ENCODE measurements at places on chromosomes 3 and 15. TPM values are rescaled to one million over a fixed set of nuclear protein-coding genes. Genes with fewer than 3 reads are reported as not detected.

The TMEM108 gene
- total RNA-seq: not detected

The RBPMS2 gene
- total RNA-seq: 4.1 TPM

The ADCY5 gene
- not detected for total RNA-seq

The CKMT1A gene
- 1.5 TPM for total RNA-seq

The CNTN4 gene
- not detected for total RNA-seq

The AMT gene
- 12.9 TPM for total RNA-seq

The WNT5A gene
- total RNA-seq: 146 TPM

The IGSF10 gene
- 0.55 TPM for total RNA-seq

The SQOR gene
- total RNA-seq: 42.2 TPM

The TAGLN3 gene
- not detected for total RNA-seq

The HHLA2 gene
- total RNA-seq: not detected

The DNAH1 gene
- 5.9 TPM for total RNA-seq

The PAQR5 gene
- total RNA-seq: 5.1 TPM
